ENCODE measurements at places on chromosomes 1 and 21. TPM values are rescaled to one million over a fixed set of nuclear protein-coding genes. Genes with fewer than 3 reads are reported as not detected.

DNA sequence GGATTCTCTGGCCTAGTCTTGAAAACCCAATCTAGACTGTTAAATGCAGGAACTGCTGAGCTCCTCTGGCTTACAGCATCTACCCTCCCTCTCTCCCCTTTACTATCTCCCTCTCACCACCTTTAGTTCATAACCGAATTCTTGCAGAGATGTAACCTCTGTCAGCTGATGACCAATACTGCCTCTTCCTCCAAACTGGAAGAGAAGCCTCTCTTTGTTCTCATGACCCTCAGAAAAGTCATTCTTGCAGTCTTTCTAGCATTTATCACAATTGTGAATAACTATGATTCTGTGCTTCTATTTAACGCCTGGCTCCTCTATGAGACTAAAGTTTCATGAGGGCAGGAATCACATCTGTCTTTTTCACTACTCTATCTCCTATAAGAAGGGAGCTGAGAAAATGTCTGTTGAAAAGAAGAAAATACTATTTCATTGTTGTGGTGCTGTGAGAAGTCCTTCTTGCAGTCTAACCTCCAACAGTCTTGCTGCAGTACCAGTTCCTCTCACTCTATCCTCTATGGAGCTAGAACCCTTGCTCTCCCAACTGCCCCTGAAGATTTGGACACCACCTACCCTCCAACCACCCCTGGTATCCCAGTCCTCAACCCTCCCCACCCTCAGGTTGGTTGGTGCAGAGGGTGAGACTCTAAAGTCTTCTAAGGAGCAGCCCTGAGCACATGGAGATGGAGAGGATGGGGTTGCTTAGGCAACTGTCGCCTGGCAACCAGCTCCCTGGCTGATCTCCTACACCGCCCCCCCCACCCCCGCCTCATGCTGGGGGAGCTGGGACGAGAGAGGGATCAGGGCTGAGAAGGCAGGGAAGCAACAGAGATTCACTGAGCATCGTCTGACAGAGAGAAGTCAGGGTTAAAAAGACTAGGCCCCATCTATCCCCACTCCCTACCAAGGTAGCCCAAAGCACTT is 13.9 kb downstream of the MEF2D start:
- DNase-seq: no peak

DNA sequence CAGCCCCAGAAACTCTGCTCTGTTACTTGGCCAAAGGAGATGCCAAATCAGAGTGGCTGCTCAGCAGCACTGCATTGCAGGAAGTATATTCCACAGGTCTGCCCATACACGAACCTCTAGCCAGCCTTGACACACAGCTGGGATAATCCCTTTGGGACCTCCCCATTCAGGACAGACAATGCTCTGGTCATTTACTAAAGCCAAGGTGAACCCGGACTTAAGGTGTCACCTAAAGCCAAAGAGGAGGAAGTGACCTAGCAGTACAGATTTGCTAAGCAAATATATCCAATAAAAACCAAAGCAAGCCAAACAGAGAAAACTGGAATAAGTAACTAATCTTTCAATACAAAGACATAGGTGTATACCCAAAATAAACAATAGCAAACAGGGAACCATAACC is 27.7 kb downstream of the COPA start:
- no peak for DNase-seq

DNA sequence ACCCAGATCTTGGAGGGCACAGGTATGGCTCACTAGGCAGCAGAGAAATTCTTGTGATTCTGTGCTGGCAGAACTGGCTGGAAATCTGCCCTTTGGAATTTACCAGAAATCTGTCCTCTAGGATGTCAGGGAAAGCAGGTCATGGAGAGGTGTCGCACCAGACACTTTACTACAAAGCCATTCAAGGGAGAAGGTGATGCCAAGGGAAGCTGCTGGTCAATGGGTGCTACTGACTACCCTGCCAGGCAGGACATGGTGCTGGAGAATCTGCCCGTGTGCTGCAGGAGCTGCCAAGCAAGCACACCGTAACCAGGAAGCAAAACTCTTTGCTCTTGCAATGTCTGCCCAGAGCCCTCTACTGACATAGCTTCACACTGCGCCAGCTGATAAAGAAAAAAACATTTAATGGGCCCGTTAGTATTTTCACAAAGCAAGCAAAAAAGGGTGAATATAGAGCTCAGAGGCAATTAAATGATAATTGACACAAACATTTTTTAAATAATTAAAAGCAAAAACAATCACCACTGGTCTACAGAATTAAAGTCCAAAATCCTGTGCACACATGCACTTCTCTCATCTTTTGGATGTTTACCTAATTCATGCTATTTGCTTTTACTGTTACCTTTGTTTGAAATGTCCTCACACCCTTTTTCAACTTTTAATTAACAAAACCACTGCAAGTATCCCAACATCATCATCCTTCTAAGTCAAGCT is 7.2 kb upstream of the FBXO28 start:
- no peak for DNase-seq

DNA sequence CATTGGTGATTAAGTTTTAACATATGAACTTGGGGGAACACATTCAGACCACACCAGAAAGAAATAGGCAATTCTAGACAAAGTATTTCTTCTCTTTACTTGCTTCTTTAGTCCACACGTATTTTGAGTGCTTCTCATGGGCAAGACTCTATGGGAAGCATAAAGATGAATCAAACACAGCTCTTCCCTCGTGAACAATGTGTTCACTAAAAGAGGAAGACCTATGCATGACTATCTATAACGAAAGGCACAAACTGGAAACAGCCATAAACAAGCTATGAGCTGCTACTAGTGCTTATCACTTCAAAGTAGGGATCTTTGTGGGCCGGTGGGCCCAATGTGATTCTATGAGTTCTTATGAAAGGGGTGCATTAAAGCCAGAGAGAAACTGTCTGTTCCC is 53.0 kb upstream of the PRDX6 start:
- no peak for DNase-seq

DNA sequence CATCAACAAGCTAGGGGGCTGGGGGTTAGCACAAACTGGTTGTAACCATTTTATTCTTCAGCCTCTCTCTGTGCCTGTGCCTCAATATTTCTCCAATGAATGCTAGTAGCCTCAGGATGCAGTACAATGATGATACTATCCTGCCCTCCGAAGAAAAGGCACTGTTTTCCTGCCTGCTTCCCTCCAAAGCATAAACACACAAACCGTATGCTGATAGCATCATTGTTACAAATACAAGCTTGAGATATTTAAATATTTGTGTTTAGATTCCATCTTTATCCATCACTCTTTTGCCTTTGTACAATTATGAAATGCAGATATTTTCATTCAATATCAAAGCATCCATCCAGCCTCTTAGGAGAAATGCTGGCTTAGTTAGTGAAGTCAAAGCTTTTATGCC is 404.8 kb downstream of the DUSP10 start:
- no peak for DNase-seq

- no peak for DNase-seq
Measured at GRCh38 chr21:15283789-15284188, 219.0 kb upstream of the NRIP1 start.

GRCh38 chr1:209435654-209436566 is 147.6 kb upstream of the CAMK1G start:
- peak; percentile 86 for DNase-seq

DNA sequence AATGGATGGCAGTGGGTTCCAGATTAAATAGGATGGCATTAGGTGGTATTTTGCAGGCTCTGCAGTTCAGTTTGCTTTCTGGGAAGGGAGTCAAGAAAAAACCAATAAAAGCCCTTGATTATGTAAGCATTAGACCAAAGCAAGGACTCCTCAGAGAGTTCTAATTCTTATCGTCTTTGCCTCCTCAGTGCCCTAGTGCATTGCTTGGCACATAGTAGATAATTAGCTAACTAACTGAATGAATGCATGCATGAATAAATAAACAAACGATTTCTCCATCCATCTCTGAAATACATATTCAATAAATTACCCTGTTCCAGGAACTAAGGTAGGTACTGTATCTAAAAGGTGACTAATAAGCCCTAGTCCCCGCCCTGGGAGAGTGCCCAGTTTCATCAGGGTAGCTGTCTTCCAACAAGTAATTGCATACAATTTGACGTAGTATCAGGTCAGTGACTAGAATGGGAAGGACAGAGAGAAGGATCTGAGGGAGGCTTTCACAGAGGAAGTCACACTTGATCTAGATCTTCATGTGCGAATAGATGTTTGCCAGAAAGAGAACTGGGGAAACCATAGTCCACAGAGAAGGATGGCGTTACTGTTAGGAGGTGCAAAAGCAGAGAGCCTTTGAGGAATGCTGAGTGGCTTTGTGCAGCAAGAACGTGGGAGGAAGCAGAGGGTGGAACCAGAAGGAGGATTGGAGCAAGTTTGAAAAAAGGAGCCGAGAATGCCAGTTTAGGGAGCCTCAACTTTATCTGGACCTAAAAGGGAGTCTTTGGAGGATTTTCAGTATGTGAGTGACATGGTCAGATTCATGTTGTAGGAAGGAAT is 111.4 kb downstream of the TBX19 start:
- no peak for DNase-seq

DNA sequence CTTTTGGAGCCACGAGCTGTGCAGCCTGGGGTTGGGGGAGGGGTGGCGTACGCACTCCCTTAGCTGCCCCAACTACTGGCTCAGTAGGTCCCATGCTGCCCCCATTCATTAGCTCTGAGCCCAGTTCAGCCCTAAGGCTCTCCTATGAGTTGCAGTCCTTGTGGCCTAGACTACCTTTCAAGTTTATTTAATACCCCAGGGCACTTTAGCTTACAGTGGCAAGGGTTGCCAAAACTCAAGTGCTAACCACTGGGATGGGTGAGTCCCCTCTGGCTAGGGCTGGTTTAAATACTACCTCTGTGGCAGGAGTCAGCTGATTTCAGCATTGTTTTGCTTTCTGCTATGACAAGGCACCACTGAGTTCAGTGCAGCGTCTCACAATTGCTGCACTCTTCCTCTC is 118.2 kb downstream of the ODF2L start:
- DNase-seq: no peak

DNA sequence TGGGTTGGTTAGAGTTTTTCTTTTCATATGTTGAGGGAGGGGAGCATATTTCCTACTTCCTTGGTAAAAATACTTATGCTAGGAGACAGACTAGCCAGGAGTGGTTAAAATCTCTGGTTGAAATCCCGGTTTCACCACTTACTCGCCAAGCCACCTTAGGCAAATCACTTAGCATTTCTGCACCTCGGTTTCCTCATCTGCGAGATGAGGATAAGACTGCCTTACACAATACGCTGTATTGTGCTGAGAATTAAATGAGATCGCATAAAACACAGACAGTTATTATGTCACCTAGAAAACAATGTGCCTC is 1.4 kb downstream of the IFFO2 start:
- no peak for DNase-seq

DNA sequence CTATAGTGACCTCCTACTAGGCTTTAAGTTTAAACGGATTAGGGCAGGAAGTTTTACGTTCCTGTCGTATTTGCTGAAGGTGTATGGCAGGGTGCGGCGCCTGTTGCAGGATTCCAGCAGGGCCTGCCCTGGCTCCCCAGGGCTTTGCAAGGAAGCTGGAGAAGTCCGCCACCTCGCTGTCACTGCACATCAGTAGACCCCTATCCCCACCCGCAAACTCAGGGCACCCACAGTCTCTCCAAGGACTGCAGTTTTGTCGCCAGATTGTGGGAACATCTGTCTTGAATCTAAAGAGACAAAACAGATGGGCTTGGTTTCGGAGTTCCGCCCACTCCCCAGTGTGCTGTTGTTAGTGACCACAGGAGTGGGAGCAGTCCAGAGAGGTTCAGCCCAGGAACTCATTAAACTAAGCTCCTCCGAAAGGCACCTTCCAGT is 110.8 kb downstream of the CDC7 start:
- no peak for DNase-seq

DNA sequence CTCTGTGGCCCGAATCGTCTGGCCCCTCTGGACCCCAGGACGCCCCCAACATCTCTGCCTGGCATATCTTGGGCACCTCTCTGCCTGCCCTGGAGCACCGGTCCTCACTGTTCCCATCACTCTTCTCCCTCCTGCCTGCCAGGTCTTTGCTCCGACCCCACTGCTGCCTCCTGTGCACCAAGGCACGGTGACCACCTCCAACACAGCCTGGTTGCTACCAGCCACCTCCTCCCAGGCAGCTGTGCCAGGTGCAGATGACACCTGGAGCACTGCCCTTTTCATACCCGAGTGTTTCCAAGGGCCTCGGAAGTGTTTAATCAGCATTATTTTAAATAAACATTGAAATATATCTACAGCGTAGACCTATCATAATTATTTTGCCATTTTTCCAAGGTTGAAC is 31.3 kb downstream of the PKNOX1 start:
- DNase-seq: no peak

GRCh38 chr1:211198111-211198510 is 61.1 kb upstream of the RCOR3 start:
- DNase-seq: no peak

DNA sequence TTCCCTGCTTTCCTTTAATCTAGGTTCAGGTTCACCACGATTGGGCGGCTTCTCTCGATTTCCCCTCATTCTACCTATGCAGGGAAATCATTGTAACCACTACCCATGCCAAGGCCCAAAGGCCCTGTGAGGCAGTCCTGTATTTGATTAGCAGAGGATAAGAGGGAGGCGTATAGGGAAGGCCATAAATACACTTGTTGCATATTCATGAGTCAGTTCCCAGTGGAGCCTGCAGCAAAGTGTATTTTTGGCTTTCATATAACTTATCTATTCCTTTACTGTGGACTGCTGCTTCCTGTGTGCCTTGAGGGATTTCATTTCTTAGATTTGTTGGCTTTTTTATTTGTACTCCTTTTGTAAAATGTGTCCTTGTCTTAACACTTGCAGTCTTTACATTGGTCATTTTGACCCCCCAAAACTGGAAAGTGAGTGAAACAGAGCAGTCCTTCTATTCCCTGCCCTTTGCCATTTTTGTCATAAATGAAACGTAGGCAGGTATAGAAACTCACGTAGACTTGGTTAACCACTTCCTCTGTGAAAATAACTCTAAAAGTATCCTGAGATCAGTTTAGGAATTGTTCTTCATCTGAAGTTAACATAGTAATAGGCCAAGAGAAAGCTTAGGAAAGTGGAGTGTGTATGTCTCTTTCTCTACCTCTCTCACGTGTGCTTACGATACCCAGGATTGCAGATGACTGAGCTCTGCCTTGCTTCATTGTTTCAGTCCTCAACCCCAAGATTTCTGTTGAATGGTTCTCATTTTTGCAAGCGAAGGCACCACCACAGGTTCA is 19.6 kb upstream of the KCNQ4 start:
- no peak for DNase-seq

ANKRD34A gene
- 2.3 TPM for total RNA-seq

CD52 gene
- total RNA-seq: 7.0 TPM

DISC1 gene
- 10.9 TPM for total RNA-seq

GNPAT gene
- 34.1 TPM for total RNA-seq

SLAMF9 gene
- not detected for total RNA-seq

ALX3 gene
- total RNA-seq: not detected

CRP gene
- total RNA-seq: 0.33 TPM

GPR161 gene
- 17.7 TPM for total RNA-seq

RGS18 gene
- total RNA-seq: 2.7 TPM

OPRD1 gene
- not detected for total RNA-seq

KCNJ9 gene
- total RNA-seq: not detected
